ENCODE measurements at places on chromosomes 2 and 18.

DNA sequence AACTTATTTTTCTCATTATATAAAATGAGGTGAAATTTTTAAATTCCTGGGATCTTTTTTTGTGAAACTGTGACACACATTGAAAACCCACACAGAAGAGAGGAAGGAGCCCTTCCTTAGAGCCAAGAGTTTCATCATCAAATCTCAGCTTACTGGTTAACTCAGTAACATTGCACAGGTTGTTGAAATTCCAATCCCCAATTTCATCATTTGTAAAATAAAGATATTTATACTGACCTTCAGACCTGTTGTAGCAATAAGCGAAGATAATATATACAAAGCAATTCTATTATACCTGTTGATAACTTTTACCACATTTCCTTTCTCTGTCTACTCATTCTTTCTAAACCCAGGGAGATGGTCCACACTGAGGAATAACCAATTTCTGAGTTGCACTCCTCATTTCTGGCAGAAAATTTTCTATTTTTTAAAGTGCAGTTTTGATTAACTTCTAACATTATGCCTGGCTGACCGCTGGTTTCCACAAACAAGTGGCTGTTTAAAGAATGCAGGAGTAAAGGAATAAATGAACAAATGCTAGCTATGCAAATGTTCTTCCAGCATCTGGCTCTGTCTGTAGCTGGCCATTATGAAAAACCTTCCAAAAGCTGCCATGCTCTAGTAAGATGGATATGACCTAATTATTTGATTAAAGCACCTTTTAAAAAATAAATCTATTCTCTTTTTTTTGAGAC lies 105.7 kb upstream of the LINC00305 start:
- DNase-seq: no peak

DNA sequence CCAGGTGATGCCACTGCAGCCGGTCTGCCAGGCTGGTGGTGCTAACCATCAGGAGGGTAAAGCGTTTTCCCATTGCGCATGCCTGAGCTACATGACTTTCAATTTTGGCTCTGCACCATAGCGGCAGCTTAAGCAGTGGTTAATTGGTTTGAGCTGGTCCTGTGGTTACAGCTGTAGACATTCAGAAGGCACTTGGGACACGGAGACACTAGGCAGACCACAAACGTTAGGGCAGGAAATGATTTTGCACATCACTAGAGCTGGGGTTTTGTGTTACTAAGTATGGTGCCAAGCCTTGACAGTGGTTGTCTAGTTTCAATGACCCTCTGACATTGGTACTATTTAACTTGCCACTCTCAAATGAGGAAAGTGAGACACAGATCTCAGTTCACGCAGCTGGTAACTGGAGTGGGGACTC lies 28.9 kb upstream of the CNOT11 start:
- DNase-seq: peak; percentile 89

DNA sequence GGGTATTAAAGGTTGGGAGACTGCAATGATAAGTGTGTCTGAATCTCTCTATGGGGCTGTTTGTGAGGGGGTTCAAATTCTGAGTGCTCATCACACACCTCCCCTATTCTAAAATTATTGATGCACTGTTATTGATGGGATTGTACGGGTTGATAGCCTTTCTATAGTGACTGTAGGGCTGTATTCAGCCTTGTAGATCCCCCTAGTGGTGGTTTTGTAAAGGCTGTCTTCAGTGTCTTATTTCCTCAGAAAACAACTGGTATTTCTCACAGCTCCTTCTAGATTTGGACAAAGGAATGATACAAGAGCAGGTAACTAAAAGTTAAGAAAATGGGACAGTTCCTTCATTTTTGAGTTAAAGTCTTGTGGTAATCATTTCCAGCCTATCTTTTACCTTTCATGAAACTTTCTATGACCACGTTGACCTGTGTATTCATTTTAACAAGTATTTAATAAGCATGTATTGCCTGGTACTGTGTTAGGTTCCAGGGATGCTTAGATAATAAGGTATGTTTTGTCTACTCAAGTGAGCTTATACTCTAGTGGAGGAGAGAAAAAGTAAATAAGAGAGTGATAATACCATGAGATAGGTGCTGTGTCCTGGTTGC lies 21.2 kb downstream of the SMAD4 start:
- no peak for DNase-seq

- no peak for DNase-seq
Observed at GRCh38 chr2:233453916-233454315, 99.6 kb downstream of the DGKD start.

DNA sequence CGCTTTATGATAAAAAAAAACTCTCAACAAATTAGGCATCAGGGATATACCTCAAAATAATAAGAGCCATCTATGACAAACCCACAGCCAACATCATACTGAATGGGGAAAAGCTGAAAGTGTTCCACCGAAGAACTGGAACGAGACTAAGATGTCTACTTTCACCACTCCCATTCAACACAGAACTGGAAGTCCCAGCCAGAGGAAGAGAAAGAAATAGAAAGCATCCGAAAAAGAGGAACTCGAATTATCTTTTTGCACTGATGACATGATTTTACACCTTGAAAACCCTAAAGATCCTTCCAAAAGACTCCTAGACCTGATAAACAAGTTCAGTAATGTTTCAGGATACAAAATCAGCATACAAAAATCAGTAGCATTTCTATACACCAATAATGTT lies 121.6 kb downstream of the ZRANB3 start:
- DNase-seq: no peak

- DNase-seq: peak; percentile 70
Observed at GRCh38 chr2:48343571-48344440, 186.1 kb upstream of the STON1 start.

DNA sequence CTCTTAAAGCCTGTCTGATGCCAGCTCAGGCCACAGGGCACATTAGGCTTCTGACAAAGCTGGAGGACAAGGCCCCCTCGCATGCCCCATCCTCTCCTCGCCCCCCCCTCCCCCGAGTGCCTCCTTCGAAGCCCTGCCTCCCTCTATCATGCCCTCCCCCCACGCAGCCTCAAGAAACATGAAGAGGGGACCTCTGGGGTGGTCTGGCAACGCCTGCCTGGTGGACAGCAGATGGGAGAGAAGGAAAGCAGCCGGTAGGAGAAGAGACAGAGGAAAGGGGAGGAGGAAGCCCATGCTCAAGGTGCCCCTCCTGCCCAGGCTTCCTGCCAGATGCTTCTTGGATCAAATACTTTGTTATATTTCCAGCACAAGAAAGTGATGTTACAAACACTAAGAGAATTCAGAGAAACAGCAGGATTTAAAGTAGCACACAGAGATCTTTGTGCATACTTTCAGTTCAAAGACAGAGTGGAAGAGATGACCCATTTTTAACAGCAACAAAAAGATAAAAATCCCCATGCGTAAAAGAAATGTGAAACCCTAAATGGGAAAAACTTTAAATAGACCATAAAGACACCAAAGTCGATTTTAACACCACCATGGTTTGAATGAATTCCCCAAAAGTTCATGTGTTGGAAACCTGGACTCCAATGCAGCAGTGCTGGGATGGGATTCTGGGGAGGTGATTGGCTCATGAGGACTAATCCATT lies 19.0 kb downstream of the BOK start:
- no peak for DNase-seq

DNA sequence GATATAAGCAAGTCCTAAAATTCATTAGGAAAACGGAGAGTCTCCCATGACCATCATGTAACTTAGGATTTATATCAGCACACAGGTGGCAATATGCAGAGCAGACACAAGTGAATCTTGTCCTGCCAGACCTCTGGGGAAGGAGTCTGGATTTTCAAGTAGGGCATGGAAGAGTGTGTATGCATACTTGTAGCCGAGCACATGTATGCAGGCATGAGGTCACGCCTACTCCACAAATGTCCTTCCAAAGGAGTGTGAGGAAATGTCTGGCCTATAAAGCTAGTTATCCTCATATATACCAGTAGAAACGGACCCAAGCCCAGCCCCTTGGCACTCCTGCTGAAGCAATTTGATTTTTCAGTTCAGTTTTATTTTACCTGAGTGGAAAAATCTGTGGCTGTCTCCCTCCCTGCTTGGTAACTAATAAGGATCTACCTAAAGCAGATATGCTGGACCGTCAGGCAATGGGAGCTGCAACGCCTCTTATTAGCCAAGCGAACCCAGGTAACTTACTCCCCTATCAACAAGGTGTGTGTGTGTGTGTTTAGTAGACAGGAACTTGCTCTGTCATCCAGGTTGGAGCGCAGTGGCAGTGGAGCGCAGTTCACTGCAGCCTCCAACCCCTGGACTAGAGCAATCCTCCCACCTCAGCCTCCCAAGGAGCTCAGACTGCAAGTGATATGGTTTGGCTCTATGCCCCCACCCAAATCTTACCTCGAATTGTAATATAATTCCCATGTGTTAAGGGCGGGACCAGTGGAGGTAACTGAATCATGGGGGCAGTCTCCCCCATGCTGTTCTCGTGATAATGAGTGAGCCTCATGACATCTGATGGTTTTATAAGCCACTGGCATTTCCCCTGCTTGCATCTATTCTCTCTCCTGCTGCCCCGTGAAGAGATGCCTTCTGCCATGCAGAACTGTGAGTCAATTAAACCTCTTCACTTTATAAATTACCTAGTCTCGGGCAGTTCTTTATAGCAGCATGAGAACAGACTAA lies 2.8 kb downstream of the STAT1 start:
- no peak for DNase-seq

- DNase-seq: no peak
Observed at GRCh38 chr18:74299162-74299561, 7.4 kb upstream of the CYB5A start.

GRCh38 chr2:70087702-70088597 lies 673 bp downstream of the PCBP1 start:
- peak; percentile 20 for DNase-seq

GRCh38 chr2:144798034-144798433 lies 278.1 kb upstream of the ZEB2 start:
- no peak for DNase-seq

DNA sequence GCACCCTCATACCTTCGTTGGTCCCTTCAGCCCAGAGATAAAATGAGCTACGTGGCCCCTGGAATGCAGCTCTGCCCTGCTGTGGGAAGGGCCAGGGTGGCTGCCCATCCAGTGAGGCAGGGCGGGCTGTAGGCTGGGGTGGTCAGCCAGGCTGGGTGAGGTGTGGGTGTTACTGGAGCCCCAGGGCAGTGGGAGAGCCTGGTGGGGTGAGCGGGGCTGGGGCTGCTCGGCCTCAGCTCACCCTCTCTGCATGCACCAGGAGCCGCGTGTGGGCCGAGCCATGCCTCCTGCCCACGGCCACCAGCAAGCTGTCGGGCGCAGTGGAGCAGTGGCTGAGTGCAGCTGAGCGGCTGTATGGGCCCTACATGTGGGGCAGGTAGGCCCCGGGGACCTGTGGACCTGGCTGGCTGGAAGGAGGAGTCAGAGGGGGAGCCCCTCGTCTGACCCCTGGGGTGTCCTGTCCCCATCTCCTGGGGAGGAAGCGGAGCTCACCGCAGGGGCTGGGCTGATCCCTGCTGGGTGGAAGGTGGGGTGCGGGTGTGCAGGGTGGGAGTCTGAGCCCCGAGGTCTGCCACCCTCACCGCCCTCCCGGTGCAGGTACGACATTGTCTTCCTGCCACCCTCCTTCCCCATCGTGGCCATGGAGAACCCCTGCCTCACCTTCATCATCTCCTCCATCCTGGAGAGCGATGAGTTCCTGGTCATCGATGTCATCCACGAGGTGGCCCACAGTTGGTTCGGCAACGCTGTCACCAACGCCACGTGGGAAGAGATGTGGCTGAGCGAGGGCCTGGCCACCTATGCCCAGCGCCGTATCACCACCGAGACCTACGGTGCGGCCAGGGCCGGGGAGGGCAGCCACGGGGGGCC lies 5.5 kb downstream of the RNPEPL1 start:
- no peak for DNase-seq

DNA sequence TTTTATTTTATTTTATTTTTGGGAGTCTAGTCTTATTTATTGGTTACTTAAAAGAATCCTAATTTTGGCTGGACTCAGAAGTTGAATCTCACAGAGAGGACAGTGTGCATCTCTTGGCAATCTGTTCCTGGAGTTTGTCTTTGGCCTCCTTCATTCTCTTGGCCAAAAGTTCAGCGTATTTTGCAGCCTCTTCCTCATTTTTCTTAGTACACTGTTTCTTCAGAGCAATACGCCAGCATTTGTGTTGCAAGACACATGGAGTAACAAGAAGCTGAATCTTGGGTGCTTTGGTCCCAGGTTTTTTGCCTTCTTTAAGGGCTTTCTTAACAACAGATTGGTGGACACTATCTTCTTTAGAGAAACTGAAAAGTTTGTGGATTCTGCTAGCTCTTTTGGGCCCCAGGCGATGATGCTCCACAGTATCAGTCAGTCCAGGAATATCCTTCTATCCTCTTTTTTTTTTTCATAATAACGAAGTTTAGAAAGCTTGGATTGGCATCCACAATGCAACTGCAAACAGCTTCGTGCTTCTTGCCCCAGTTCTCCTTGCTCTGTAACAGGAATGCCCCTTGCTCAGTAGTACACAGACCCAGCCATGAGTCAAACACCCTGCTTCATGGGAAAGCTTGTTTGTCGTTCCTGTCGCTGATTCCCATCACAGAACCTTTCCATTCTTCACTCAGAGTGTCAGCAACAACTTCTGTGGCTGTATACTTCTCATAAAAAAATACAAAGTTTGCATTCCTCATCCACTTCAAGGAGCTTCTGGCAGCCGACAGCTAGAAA lies 34.8 kb upstream of the RFX8 start:
- no peak for DNase-seq

DNA sequence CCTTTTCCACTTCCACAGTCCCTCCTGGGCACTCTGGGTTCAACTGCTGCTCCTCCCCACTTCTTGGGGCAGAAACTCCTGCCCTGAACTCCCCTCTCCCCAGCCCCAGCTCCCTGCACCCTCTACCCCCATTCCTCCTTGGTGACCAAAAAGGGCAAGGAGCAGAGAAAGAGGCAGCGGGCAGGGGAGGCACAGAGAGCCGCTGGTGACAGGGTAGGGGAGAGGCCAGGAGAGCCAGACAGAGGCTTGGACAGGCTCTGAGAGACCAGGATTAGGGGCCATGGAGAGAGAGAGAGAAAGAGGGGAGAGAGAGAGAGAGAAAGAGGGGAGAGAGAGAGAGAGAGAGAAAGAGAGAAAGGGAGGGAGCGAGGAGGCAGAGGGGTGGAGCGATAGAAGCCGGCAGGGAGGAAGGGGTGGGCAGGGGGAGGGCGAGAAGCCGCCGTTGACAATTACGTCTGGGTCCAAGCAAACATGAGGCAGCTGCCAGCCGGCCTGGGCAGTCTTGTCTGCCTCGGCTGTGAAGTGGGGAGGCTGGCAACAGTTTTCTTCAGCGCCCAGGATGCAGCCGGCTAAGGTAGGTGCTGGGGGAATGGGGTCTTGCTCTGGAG lies at the start of gene KCNIP3:
Gene KCNIP3, plus strand, starts transcription at position 468 of the 608 bp plus-strand sequence. Its CDS starts 92 bp downstream, at position 560.
- DNase-seq: no peak

DNA sequence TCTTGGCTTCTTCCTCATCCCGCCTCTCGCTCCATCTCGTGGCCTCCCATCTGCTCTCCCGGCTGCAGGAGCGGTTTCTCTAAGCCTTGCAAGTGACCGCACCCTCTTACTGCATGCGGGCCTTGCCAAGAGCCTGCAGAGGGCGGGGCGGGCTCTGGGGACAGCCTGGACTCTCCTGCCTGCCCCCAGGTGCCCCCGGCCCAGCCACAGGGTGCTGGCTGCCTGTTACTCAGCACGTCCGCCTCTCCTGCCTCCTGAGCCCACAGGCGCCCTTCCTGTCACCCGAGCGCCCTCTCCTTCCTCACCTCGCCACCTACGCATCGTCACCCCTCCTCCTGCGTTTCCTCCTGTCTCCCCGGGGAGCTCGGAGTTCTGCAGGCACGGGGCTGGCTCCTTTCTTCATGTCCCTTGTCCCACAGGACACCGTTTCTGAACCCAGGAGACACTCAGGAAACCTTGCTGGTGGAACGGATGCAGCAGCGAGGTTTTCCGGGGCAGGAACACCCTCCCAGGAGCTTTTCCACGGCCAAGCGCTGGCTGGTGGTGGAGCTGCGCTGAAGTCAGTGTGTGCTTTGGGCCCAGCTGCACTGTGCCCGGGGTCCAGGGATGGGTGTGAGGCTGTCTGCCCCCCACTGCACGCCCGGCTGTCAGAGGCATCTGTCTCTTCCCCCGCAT lies 28.5 kb downstream of the HPCAL1 start:
- peak; percentile 63 for DNase-seq
